ENCODE measurements at places on chromosomes 7 and 10.

GRCh38 chr7:147541261-147541660, 1049.3 kb upstream of the C7orf33 start:
- DNase-seq: no peak

DNA sequence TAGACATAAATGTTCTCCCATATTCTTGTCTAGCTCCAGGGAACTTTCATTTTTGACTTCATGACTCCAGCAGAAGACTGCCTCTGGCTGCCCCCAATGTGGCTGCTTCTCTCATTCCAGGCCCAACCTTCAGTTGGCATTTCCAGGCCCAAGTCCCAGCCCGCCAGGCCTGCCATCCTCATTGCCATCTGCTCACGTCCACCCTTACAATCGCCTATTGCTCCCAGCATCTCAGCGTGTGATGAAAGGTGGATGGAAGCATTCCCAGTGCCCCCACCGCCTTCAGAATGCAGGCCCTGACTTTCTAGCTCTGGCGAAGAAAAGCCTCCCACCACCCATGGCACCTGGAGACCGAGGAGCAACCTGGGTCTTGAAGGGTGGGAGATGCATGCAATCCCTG, 132.1 kb upstream of the LANCL2 start:
- DNase-seq: no peak

DNA sequence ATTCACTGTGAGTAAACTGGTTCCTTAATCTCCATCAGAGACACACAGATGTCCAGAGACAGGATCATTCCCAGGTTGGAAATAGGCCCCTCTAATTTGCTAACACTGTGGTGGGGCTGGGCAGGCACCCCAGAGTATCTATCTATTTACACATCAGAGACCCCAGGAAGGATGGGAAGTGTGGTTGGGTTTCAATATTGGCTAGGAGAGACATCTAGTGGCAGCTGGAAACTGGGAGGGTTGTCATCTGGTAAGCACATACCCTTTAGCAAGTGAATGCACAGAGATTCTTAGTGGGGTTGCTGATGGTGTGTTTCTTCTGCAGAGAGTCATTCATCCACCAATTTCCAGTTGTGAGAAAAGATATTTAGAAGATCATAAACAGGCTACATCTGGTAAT, 36.0 kb upstream of the NRG3 start:
- DNase-seq: no peak

DNA sequence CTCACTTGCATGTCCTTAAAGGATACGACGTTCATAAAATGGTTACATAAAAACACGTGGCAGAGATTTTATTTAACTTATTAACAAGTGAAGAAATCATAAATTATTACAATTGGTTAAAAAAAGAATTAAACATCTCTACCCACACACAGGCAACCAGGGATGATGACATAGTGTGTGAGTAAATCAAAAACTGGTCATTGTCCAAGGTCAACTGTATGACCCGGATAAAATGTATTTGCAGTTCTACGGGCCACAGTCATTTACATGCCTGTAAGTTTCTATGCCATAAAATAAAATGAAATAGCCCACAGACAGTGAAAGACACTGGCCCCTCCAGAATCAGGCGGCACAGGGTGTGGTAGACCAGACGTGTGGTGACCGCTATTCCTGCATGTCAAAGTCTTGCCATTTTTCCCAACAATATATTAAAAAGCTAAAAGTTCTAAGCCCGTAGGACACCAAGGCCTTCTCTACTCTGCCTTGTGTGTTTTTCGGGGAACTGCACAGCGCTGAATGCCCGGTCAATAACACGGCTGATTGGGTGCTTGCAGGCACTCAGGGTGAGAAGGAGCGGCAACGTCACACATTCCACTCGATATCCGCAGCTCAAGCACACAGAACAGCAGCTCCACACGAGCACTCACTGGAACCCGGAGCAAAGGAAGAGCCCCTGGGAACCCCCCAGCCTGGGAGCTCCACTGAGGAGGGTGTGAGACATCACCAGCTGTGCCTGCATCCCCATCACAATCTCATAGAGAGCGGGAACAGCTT, 143.3 kb upstream of the PPP2R2D start:
- DNase-seq: no peak

GRCh38 chr10:12940791-12941190, 60.7 kb downstream of the CCDC3 start:
- DNase-seq: no peak

DNA sequence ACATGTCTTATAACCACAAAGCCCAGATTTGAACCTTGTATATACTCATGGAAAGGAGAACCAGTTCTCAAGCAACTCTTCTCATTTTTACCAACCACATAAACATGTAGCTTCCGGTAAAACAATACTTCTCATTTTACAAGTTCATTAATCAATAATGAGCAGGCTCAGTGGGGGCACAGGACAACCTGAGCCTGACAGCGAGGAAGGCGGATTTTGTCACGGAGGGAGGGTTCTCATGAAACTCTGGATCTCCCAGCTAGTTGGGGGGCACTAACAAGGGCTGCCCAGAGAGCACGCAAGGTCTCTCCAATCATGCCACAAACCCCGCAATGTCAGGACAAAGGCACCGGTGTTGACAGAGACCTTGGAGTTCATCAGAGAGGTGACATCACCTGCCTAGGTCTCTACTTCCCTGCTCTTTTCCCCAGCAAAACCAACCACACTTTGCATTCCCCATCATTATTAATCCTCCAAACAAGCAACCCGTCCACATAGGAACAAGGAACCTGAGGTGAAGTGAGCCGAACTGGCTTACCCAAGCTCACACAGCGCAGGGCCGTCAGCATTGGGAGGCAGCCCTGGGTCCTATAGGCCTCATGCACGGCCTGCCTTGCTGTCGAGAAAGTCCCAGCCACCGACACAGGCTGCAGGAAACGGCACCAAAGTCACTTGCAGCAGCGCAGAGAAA, 192.1 kb upstream of the KLF14 start:
- peak; percentile 40 for DNase-seq

GRCh38 chr7:113639221-113639620, 279.6 kb downstream of the PPP1R3A start:
- DNase-seq: no peak

DNA sequence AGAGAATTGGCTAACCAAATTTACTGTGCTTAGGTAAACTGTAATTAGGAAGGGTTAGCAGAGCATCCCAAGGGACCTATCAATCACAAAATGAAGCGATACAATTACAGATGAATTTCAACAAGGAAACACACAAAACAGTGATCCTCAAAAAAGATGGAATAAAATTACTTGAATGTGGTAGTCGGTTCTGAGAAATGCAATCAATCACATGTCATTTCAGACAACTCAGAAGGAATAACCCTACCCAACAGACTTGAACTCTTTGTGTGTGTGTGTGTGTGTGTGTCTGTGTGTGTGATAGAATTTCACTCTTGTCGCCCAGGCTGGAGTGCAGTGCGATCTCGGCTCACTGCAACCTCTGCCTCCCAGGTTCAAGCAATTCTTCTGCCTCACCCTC, 43.5 kb downstream of the ST8SIA6 start:
- no peak for DNase-seq

DNA sequence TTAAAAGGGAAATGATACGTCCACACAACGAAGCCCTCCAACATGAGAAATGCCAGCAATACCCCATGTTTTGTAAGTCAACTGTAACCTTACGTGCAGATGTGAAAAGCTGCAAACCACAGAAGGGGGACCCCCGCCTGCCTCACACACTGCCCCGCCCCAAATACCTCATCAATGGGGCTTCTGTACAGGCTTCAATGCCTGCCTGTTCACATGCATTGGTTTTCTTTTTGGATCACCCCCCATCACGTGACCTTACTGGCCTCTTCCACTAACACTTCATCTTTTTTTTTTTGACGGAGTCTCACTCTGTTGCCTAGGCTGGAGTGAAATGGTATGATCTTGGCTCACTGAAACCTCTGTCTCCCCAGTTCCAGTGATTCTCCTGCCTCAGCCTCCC, 224.0 kb downstream of the TNS3 start:
- DNase-seq: no peak

DNA sequence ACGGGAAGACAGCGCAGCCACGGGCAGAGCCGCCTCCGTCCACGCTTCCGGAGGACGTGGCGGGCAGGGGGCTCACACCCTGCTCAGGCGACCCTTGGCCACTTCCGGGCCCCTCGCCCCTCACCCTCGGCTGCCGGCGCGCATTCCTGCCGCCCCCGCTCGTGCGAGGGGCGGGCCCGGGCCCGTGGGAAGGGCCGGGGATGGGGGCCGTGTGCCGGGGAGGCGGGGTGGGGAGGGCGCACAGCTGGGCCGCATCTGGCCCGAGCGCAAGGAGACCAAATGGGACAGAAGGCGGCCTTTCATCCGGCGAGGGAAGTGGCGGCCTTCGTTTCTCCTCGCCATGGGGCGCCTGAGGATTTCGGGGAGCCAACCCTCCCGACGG, 846 bp upstream of the LFNG start:
- DNase-seq: no peak

DNA sequence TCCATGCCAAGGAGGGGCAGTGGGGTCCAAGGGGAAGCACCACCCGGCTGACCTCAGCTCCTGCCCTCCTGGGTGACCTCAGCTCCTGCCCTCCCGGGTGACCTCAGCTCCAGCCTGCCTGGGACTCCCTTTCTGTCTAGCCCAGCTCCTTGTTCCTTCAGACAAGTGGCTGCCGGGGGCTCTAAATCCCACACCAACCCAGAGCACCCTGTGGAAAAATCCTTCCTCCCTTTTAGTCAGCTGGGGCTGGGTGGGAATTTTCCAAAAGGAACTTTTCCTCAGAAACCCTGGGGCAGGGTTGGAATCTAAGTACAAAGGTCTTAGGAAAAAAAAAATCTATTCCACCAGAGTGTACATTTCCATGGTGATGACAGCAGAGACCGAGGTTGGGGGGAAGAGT, 36.3 kb downstream of the AKR1B1 start:
- no peak for DNase-seq

GRCh38 chr7:25858525-25859411, 293.2 kb upstream of the NFE2L3 start:
- DNase-seq: no peak

GRCh38 chr7:51229620-51230323, 86.8 kb downstream of the COBL start:
- no peak for DNase-seq

DNA sequence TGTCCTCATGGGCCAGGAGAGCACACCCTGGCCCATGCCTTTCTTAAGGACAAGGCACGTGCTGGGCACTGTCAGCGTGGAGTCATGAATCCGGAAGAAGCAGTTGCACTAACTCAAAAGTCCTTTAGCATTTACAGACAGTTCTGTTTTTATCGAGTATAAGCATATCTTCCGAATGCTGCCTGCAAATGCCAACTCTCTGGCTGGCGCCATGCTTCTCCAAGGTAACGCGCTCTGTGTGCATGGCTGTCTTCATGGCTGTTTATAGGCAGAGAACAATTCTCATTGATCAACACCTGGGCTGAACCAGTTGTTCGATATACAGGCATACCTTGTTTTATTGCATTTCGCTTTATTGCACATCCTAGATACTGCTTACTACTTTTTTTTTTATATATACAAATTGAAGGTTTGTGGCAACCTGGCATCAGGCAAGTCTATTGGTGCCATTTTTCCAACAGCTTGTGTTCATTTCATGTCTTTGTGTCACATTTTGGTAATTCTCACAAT, 28.0 kb upstream of the ZNRF2 start:
- DNase-seq: no peak

DNA sequence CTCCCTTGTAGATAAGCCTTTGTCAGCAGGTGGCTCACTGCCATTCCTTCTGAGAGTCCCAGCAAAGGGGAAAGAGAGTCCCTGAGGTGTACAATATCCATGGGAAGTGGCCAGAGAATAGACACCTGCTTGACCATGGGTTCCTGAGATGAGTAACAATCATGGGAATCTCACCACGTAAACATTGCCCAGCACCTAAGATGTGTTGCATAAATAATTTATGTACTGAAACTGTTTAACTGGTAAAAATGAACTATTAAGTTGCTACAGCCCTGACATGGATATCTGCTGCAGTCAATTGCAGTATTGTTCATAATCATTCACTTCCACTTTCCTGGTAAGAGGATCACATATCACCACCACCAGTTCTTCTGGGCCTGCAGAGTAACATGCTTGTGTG, 123.8 kb upstream of the INHBA start:
- no peak for DNase-seq

- DNase-seq: no peak
These were observed 11.2 kb downstream of the DDC start for GRCh38 chr7:50553973-50554372.

GRCh38 chr10:113407218-113407617, 145.6 kb upstream of the HABP2 start:
- DNase-seq: no peak

GRCh38 chr7:102883098-102883860, 29.5 kb upstream of the LRRC17 start:
- no peak for DNase-seq

DNA sequence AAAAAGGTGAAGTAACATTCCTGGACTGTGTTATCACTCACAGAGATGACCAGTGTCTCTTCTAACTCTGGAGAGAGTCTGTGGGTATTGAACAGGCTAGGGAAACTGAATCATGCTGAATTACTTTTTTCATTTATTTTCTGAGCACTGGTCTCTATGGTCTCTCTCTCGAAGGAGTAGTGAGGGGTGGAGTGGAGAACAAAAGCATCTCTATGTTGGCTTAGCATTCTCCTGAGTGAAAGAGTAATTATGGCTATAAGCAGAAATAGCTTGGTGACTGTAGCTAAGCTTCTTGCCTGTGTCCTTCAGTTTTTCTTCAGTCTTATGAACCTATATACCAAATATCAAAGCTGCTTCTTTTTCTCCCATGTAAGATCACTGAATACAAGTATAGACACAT, 64.6 kb upstream of the PTN start:
- DNase-seq: no peak

- DNase-seq: no peak
These were observed 31.2 kb upstream of the GATA3 start for GRCh38 chr10:8023321-8023720.

DNA sequence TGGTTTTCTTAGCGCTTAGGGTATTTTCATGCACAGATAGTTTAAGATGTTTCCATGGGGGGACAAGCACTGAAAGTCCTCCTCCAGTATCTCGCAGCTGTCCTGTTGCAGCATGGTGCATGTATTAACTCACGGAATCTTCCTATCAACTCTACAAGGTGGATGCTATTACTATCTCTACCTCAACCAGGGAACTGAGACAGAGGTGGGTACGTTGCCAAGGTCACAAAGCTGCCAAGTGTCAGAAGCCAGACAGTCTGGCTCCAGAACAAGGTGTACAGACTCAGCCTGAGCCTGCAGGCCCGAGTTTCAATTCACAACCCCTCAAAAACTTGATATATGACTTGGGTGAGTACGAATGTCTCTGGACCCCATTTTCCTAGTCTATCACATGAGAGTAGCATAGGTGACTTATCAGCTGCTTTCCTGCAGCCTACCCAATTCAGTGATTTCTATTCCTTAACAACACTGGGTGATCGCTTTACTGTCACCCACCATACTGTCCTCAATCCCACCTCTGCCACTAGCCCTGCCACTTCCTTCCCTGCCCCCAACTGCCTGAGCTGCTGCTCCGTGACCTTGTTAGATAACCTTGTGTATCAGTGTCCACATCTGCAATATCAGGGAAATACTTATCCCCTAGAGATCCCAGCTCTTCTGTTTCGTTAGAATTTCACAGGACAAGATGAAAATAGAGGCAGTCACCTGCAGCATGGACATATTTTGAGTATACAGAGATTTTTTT, 92.1 kb downstream of the ABCC2 start:
- DNase-seq: no peak

Measured in CD4-positive, alpha-beta T cell treated with Interferon gamma for 1 hour (primary cell).